Activated T-cell treated with anti-CD3 and anti-CD28 coated beads, Interleukin-2, amount 50 U/mL, for 72 hours (primary cell): ENCODE measurements at places on chromosomes 5 and 9. TPM values are rescaled to one million over a fixed set of nuclear protein-coding genes. Genes with fewer than 3 reads are reported as not detected.

DNA sequence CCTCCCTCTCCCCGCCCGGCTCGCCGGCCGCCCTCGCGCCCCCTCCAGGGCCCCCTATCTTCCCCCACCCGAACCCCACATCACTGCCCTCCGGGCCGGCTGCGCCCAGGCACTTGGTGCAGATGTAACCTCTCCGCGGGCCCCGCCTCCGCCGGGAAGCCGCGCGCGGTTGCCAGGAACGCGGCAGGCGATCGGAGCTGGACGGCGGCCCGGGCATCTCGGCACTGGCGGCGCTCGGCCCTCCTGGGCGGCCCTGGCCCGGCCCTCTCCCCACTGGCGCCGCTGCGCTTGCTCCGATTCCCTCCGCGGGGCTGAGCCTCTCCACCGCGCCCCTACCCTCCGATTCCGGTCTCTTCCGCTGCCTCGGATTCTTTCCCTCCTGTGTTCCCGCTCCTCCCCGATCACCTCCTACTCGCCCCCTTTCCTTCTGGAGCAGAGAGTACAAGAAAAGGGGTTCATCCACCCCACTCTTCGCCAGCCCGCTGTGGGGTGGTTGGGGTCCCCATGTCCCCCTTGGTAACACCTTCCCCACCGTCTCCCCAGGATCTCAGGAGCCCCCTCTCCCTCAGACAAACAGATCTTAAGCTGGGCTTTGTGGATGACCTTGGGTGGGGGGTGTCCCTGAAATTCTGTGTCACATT lies 70.6 kb downstream of the C9orf50 start:
- peaks cover 12% of the 10 kb centered on the region for H3K4me1 ChIP-seq
- DNase-seq = peak; percentile 51
- H3K36me3 ChIP-seq = no peaks in the 10 kb centered on the region
- H3K27me3 ChIP-seq = peaks cover 35% of the 10 kb centered on the region

DNA sequence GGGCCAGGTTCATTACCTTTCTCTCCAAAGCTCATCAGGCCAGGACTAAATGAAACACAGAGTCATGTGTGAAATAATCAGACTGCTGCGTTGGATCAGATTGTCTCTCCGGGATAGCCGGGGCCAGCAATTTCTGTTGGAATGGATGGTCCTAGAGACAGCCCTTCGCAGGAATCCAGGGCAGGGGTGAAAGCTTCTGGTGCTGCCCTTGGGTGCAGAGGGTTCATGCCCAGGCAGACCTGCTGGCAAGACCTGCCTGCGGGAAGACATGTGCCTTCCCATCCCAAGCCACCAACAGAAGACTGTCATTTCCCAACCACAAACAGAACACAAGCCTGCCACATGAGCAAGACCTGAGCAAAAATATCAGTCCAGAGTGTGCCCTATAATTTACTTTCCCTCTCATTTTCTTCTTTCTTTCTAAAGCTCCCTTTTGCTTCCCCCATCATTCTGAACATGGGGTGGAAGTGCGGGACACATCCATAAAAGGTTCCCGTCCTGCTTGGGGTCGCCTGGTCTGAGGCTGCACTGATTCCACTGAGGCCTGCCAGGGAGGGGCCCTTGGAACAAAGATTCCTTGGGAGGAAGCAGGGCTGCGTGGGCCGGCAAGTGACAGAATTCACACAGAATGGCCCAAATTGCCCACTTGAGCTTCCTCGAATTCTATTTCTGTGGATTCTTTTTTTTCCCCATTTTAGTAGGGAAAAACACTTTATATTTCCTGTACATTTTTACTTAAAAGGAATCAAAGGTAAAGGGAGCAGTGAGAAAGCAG lies 57.3 kb downstream of the UBE2QL1 start:
- no peak overlapping the region for H3K27ac ChIP-seq
- H3K27me3 ChIP-seq = peaks cover 15% of the 10 kb centered on the region
- DNase-seq = no peak
- H3K4me3 ChIP-seq = no peak overlapping the region
- H3K4me1 ChIP-seq = no peaks in the 10 kb centered on the region

DNA sequence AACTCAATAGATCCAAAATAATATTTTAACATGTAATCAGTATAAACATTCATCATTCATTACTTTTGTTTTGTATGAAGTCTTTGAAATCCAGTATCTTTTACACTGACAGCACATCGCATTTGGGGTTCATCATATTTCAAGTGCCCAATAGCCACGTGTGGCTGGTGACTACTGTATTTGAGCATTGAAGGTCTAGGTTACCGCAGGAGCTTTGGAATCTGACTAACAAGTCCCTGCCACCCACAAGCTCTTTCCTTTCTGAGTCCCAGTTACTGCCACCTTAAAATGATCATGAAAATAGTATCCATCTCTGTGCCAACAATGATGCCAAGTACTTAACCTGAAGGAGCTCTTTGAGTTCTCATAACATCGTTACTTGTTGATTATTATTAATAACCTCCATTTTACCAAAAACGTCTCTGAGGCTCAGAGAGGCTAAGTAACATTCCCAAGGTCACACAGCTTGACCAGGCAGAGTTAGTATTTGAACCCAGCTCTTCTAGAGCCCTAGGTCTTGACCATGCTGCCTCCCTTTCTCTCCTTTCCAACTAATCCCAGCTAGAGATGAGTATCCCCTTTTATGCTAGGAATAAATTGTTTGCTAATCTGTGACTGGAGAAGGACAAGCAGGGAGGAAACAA lies 24.2 kb downstream of the ARHGEF37 start:
- no peak overlapping the region for H3K4me3 ChIP-seq
- no peak for DNase-seq
- H3K27ac ChIP-seq = no peak overlapping the region
- no peaks in the 10 kb centered on the region for H3K36me3 ChIP-seq

- no peak for DNase-seq
- H3K4me1 ChIP-seq = no peaks in the 10 kb centered on the region
- H3K4me3 ChIP-seq = no peak overlapping the region
Observed at GRCh38 chr9:16708656-16709435, 161.6 kb downstream of the BNC2 start.

GRCh38 chr9:134561427-134562145 lies 80.0 kb upstream of the COL5A1 start:
- no peaks in the 10 kb centered on the region for H3K36me3 ChIP-seq
- no peak overlapping the region for H3K4me3 ChIP-seq
- no peaks in the 10 kb centered on the region for H3K4me1 ChIP-seq
- H3K27me3 ChIP-seq = no peaks in the 10 kb centered on the region
- H3K27ac ChIP-seq = no peak overlapping the region

DNA sequence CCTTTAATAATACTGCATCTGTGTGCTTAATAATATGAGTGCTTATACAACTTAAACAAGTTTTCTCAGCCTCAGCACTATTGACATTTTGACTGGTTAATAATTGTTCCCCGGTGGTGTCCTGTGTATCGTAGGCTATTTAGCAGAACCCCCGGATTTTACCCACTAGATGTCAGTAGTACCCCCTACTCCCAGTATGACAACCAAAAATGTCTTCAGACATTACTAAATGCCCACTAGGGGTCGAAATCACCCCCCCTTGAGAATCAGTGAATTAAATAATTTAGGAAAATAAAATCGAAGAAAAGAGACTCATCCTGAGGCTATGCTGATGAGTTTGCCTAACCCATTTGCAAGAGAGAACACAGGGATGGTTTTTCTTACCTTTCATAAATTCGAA lies 166.3 kb downstream of the ATP10B start:
- peaks cover 7% of the 10 kb centered on the region for H3K27me3 ChIP-seq
- H3K4me3 ChIP-seq = no peak overlapping the region
- DNase-seq = no peak
- no peaks in the 10 kb centered on the region for H3K4me1 ChIP-seq
- H3K36me3 ChIP-seq = no peaks in the 10 kb centered on the region

DNA sequence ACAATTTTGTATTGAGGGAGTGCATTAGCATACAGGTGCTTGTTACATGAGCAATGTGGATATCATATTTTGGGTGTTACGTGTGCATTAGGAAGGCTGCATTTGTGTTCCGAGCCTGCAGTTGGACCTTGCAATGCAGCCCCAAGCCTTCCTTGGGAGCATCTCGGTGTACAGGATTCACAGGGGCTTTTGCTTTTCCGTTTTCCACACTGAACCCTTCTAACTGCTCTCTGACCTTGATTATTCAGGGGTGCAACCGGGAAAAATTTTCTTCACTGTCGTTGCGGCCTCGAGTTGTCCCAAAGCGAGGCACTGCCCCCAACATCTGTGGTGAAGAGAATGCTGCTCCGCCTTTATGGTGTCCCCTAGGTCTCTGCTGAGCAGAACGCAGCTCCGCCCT lies 80.1 kb upstream of the PLEKHG4B start:
- no peaks in the 10 kb centered on the region for H3K4me1 ChIP-seq
- no peaks in the 10 kb centered on the region for H3K27me3 ChIP-seq
- DNase-seq = no peak
- no peak overlapping the region for H3K27ac ChIP-seq
- H3K4me3 ChIP-seq = no peak overlapping the region
- no peaks in the 10 kb centered on the region for H3K36me3 ChIP-seq

- H3K27me3 ChIP-seq = no peaks in the 10 kb centered on the region
- H3K36me3 ChIP-seq = no peaks in the 10 kb centered on the region
- DNase-seq = no peak
- H3K27ac ChIP-seq = no peak overlapping the region
Observed at GRCh38 chr5:171848911-171849520, 63.4 kb downstream of the SMIM23 start.

DNA sequence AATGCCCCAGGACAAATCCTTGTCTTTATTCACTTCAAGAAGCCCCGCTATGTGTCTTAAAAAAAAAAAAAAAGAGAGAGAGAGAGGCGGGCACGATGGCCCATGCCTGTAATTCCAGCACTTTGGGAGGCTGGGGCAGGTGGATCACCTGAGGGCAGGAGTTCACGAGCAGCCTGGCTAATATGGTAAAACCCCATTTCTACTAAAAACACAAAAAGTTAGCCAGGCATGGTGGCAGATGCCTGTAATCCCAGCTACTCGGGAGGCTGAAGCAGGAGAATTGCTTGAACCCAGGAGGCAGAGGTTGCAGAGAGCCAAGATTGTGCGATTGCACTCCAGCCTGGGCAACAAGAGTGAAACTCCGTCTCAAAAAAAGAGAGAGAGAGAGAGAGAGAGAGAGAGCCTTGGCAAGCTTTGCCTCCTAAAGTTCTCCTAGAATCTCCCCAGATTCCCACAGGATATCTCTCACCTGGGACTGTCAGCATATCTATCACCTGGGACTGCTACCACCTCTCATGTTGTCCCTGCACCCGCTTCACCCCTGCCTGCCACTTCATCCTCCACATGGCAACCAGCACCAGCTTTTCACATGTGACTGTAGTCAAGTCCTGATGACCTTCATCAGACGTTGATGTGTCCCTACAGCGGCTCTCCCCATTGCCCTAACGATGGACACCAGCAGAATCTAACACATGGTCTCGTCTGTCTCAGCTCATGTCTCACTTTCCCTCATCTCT lies 5.8 kb downstream of the ITK start:
- no peak for DNase-seq
- no peaks in the 10 kb centered on the region for H3K27me3 ChIP-seq
- H3K27ac ChIP-seq = peak overlapping the region; percentile 66
- peaks cover 55% of the 10 kb centered on the region for H3K4me1 ChIP-seq
- peaks cover 34% of the 10 kb centered on the region for H3K36me3 ChIP-seq

DNA sequence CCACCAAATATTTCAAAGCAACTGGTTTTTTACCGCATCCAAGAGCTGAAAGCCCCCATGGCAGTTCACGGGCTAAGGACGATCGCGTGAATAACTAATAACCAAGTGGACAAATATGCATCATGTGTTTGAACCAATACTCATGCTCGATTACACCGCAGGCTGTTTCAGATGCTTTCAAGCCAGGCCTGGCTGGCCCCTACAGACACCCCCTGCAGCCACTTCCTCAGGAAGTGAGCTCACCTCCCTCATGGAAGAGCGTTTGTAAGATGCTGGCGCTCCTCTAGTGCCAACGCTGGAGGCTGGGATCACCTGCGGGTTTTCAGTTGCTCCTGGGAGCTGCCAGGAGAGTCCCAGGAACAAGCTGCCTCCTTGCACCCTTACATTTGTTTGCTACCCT lies 53.9 kb upstream of the PTCH1 start:
- H3K27ac ChIP-seq = no peak overlapping the region
- no peak for DNase-seq
- peaks cover 27% of the 10 kb centered on the region for H3K27me3 ChIP-seq

- no peaks in the 10 kb centered on the region for H3K36me3 ChIP-seq
- H3K27me3 ChIP-seq = peaks cover 52% of the 10 kb centered on the region
- H3K4me1 ChIP-seq = no peaks in the 10 kb centered on the region
- H3K27ac ChIP-seq = no peak overlapping the region
- no peak for DNase-seq
- no peak overlapping the region for H3K4me3 ChIP-seq
Observed at GRCh38 chr9:93860694-93861658, 94.2 kb downstream of the BARX1 start.

DNA sequence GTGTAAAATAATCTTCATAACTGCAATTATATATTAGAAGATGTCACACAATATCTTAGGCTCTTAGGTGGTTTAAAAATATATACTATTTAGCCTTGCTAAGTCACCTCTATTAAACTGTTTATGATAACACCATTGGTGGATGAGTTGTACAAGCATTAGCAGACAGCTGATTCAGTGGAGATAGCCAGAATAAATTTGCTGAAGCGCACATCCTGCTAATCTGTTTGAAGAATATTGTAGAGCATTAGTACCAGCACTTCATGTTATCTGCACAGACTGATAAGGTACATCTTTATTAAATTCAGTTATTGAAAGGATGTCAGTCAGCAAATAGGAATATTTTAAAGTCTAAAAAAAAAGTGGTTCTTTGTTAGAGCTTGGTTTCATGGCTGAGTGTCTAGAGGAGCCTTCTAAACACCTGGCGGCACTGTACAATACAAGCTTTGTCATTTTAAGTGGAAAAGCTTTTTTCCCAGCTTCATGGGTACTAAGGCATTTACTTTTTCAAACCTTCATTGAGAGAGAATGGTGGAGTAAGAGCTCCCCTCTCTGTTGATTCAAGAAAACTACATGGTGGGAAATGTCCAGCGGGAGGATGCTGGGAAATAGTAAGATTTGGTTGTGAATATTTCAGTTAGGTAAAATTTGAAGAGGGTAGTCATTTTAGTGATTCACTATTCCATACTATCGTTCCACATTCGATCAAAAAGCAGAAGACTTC lies 275.1 kb downstream of the SLF1 start:
- DNase-seq = no peak
- no peaks in the 10 kb centered on the region for H3K4me1 ChIP-seq
- H3K36me3 ChIP-seq = no peaks in the 10 kb centered on the region
- no peak overlapping the region for H3K27ac ChIP-seq
- no peaks in the 10 kb centered on the region for H3K27me3 ChIP-seq

- H3K4me1 ChIP-seq = no peaks in the 10 kb centered on the region
- H3K36me3 ChIP-seq = no peaks in the 10 kb centered on the region
- no peak overlapping the region for H3K27ac ChIP-seq
- H3K27me3 ChIP-seq = no peaks in the 10 kb centered on the region
- no peak overlapping the region for H3K4me3 ChIP-seq
Observed at GRCh38 chr9:134373953-134374300, 47.7 kb downstream of the RXRA start.

- no peak overlapping the region for H3K4me3 ChIP-seq
- peaks cover 38% of the 10 kb centered on the region for H3K4me1 ChIP-seq
- DNase-seq = no peak
Observed at GRCh38 chr5:59104400-59105127, 521.7 kb downstream of the RAB3C start.

SV2C gene
- total RNA-seq = 0.23 TPM

IL13 gene
- 16.3 TPM for total RNA-seq

CDC14B gene
- total RNA-seq = 13.9 TPM

PCDHGA9 gene
- total RNA-seq = 0.10 TPM
